NCI-H1694 treated with DMSO at 0.1 percent for 48 hours (cell line): ENCODE measurements at places on chromosomes 16 and 17.

GRCh38 chr17:41547378-41547841 lies 19.3 kb upstream of the KRT19 start:
- no peak for DNase-seq

- DNase-seq, result no peak
Observed at GRCh38 chr17:79574108-79574507, 36.7 kb downstream of the RBFOX3 start.

GRCh38 chr16:56042416-56042815 lies 148.9 kb upstream of the GNAO1 start:
- no peak for DNase-seq

DNA sequence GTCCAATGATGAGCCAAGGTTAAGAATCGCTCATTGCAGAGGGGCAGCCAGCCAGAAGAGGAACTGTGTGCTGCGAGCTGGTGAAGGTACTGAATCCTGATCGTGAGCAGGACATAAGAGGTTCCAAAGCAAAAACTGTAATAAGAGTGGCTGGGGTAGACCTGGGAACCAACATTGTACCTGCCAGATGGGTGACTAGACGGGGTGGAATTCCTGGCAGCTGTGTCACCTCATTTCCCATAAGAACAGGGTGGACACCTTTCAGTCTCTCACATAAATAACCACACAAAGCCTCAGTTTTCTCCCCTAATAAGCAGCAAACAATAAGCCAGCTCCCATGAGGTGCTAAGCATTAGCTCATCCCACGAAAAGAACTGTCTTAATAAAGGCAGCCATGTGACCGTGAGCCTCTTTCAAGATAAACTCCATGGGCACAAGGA lies 290.3 kb downstream of the SOX9 start:
- no peak for DNase-seq

GRCh38 chr16:77668201-77668600 lies 54.1 kb upstream of the NUDT7 start:
- DNase-seq, result no peak

- DNase-seq, result no peak
Observed at GRCh38 chr17:9666461-9667050, 21.2 kb downstream of the USP43 start.

- no peak for DNase-seq
Observed at GRCh38 chr16:84144209-84144858, 643 bp downstream of the HSDL1 start.

GRCh38 chr17:17320188-17320910 lies 17.2 kb downstream of the NT5M start:
- DNase-seq, result no peak

- no peak for DNase-seq
Observed at GRCh38 chr17:21025451-21025850, 17.4 kb downstream of the USP22 start.

DNA sequence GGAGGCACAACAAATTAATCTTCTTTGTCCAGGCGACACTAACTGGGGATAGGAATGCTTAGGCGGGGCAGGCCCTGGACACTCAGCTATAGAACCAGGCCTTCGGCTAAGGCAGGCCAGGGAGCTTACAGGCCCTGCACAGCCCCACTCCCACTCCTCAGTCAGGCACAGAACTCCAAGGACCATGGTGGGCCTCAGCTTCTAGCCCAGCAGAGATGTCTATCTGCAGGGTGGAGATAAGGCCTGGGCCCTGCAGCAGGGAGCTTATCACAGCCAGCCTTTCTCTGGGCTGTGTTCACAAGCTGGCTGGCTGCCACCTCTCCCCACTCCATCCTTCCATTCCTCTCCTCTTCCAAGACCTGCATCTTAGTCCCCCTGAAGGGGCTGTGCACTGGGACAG lies 68.1 kb downstream of the TMEM132E start:
- DNase-seq, result no peak

DNA sequence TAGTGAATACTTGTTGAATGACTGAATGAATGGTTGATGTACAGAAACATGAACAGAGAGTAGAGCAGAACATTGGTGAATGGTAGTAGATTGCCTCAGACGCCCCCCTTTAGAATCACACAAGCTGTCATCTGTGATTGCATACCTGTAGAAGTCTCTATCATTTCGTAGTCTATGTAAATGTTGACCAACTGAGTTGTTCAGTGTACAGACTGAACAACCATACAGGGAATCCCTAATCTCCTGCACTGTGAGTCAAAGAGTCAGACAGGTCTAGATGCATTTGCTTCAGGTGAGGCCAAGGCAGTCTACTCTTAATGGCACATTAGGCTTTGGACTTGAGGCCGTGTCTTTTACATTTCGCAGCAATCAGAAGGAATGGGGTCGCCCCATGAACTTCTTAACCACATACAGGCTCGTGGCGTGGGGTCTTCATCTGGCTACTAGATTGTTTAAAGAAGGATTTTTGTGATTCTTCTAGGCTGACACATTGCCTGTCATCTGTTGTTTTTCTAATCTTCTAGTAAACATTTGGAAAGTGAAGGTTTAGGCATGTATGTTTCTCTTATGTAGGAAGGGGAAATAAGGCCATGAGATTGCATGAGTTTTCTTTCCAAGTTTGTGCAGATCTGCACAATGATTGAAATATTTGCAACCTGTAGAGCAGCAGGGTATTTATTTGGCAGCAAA lies 157.4 kb downstream of the WWOX start:
- DNase-seq, result no peak

GRCh38 chr16:70250748-70251628 lies 752 bp downstream of the EXOSC6 start:
- no peak for DNase-seq

- DNase-seq, result no peak
Observed at GRCh38 chr16:14485121-14485551, 144.9 kb downstream of the PARN start.

- DNase-seq, result no peak
Observed at GRCh38 chr16:84766978-84767773, 52.6 kb upstream of the CRISPLD2 start.

DNA sequence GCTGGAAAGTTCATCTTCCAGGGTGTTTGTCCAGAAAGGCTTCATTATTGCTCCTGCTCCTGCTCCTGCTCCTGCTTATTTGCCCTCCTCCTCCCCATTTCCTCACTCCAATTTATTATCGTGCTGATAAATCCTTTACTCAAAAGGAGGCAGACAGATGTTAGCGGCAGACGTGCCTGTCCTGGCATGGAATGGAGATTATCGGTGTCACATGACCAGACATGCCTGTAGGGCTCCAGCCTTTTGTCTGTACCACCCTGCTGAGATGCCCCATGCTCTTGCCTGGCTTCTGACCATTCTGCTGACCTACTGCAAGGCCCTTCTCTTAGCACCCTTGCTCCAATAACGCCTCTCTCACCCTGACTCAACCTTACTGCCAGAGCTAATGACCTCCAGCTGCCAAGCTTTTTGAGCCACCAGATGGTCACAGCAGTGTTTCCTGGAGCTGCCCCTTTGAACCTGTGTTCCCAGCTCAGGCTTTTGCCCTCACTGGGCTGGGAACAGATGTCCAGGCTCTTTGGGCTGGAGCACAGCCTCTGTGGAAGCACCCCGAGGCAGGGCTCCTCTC lies 12.8 kb downstream of the DNAH9 start:
- no peak for DNase-seq

- DNase-seq, result peak; percentile 44
Observed at GRCh38 chr16:57092786-57093411, 516 bp downstream of the CPNE2 start.

DNA sequence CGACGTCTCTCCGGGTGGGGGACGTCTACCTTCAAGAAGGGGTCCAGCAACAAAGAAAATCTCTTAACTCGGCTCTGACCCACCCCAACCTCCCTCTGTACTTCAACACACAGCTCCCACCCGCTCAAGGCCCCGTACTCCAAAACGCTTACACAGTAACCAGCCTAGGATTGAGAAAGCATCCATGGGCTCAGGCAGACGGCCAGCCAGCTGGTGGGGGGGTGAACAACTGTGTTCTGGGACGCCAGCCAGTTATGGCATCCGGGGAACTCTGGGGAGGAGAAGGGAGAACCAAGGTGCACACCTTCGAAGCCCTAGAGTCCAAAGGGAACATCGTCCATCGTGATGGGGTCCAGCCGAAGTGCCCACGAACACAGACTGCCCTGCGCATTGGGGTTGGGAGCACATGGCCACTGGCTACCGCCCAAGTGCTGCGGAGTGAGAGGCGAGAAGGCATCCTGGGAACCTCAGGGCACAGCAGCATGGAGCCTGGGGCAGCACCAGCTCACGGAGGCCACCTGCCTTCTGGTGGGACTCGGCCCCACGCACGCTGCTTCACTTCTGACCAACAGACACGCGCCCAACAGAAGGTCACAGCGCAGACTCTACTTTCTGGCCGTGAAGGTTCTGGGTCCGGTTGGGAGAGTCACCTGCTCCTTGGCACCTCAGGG lies 14.3 kb downstream of the SLC16A3 start:
- peak; percentile 97 for DNase-seq

DNA sequence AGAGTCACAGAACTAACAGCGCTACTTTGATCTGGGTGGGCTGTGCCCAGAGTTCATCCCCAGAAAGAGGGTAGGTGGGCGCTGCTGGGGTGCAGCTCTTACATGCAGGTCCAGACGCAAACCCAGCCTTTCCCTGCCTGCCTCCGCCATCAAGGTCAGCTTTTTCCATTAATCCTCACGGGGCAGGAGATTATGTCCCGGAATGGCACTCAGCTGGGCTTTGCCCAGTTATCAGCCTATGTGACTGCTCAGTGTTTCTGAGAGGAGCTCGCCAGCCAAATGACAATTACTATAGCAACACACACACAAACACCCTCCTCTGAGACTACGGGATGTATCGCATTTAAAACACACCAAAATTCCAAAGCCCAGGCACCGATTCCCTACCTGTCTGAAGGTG lies 20.1 kb downstream of the GLYR1 start:
- DNase-seq, result no peak

GRCh38 chr16:23833960-23834685 lies 1.7 kb upstream of the PRKCB start:
- DNase-seq, result no peak

- no peak for DNase-seq
Observed at GRCh38 chr17:83013779-83014117, 65.7 kb upstream of the METRNL start.

- no peak for DNase-seq
Observed at GRCh38 chr16:82653550-82654511, 27.1 kb downstream of the CDH13 start.

DNA sequence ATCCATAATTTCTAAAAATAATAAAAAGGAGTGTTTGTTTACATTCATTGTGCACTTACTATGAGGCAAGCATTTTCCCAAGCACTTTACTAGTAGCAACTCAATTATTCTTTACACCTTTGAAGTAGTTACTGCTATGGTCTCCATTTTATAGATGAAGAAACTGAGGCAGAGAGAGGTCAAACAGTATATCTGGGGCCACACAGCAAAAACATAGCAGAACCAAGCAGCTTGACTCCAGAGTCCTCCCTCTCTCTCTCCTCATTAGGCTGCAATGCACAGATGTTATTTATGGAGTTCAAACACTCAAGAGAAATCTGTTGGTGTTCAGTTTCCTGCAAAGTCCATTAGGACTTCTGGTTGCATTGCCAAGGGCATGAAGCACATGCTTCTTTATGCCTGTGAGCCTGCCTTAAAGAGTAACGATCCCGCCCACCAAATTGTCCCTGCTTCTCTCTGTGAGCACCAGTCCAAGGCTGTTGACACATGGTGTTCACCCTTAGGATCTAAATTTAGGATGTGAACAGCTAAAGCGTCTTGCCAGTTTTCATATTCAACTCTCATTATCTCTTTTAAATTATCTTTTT lies 44.0 kb downstream of the GPRC5B start:
- DNase-seq, result peak; percentile 79

GRCh38 chr16:53090591-53091411 lies 36.0 kb downstream of the CHD9 start:
- DNase-seq, result peak; percentile 92
